ENCODE measurements at places on chromosomes 16 and 17.

DNA sequence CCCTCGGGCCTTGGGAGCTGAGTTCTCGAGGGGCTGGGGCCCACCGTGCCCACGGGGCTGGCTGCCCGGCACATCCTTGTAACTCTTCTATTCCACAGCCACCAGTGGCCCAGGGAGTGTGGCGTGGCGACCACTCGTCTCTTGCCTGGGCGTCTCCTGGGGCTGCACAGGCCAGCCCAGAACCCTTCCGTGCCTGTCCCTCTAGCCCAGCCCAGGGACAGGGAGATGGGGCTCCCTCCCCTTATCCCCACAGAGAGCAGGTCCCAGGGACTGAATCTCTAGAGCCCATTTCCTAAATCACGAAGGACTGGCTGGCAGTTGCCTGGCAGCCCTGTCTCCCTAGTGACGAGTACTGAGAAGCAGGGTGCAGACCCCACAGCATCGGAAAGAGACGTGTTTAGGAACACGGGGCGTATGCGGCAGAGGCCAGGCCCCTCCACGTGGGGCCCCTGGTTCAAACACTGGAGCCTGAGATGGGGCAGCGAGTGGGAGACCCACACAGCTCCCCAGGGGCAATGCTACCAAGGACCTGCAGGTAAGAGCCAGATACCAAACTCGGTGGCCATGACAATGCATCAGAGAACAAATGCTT, 51.0 kb downstream of the TIMM22 start:
- DNase-seq = no peak

- no peak for DNase-seq
Measured at GRCh38 chr17:73278465-73279453, 17.1 kb upstream of the CPSF4L start.

- DNase-seq = no peak
Measured at GRCh38 chr17:45143767-45144198, 4.5 kb upstream of the HEXIM1 start.

- DNase-seq = no peak
Measured at GRCh38 chr17:36197387-36197703, 787 bp upstream of the CCL3L1 start.

DNA sequence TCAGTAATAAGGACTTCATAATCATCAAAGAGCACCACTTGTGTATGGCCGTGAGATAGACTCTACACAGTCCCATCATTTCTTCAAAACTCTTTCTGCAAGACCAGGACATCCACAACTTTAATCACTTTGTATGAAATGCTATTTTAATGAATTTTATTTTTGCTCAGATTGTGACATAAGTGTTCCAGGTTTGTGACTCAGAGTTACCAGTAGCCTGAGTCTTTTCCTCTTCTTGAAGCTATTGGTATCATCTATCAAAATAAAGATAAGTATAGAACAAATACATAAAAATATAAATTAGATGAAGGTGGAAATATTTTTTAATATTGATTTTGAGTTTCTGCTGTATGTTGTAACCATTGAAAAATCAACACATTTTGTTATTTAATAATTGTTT, 16.6 kb upstream of the VWA3A start:
- no peak for DNase-seq

GRCh38 chr16:2180962-2181923, 15.2 kb downstream of the CASKIN1 start:
- no peak for DNase-seq

DNA sequence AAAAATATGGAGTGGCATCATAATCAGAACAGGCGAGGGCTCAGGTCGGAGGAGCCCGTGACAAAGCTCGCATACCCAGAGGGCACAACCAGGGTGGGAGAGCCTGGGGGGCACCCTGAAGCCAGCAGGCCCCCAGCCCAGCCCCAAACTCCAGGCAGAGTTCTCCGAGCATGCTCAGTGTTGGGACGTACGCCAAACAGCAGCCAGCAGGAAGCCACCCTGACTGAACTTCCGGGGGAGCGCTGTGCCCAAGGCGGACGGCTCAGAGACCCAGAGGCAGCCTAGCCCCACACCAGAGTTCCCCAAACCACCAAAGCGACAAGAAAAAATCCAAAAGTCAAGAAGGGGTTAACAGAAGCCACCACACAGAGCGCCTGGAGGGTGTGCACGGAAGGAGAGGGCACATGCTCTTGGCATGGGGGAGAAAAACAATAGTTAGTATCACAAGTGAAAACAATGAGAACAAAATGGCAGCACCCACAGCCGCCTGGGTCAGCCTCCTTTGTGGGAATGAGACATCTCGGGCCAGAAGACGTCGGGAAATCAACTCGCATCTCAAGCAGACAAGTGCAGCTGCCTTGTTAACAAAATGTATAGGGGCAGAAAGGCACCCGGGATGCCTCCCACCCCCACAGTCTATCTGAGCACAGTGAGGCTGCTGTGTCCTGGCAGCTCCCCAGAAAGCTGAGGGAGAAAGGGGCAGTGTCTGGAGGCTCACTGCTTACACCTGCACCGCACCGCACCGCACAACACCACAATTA, 11.9 kb downstream of the EXOC7 start:
- DNase-seq = no peak

- no peak for DNase-seq
Measured at GRCh38 chr17:60579090-60579489, 20.9 kb upstream of the PPM1D start.

- no peak for DNase-seq
Measured at GRCh38 chr16:82971126-82971525, 344.4 kb downstream of the CDH13 start.

DNA sequence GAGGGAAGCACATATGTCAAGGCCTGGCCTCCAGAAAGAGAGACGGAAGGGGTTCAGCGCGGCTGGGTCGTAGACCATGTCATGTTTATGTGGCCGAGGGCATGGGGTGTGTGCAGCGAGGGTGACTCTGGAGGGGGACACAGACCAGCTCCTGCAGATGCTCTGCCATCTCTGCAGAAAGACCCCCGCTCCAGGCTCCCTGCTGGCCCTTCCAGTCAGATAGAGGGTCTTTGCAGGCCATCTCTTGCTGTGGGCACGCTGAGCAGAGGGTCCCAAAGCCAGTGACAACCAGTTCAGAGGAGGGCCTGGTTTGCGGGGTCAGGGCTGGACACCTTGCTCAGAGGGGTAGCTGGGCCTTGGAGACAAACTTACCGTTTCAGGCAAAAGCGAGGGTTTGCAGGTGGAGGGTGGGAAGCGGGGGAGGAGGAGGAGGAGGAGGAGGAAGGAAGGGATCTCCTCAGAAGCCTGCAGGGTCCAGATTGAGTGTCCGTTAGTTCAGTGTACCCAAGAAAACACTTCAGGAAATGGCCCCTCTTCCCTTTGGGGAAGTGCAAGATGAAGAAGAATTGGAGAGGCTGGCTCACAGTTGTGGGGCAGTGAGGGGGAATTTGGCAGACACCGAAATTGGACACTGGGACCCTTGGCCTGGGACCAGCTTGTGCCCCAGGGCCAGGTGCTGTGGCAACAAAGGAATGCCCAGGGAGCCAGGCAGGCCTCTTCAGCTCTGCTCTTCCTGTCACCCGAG, 102.8 kb downstream of the CMIP start:
- DNase-seq = no peak

DNA sequence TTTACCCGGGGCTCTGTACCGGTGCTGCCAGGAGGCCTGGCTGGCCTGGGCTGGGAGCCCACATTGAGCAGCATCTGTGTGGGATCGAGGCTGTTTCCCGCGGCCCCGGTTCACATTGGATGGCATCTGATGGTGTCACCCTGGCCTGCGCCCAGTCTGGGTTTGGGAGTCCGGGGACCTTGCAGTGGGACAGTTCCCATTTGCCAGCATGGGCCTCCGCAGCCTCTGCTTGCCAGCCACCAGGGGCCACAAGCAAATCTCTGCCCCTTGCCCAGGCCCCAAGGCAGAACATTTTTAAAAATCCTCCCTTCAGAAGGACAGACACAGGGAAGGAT, 64.5 kb downstream of the BANP start:
- no peak for DNase-seq

DNA sequence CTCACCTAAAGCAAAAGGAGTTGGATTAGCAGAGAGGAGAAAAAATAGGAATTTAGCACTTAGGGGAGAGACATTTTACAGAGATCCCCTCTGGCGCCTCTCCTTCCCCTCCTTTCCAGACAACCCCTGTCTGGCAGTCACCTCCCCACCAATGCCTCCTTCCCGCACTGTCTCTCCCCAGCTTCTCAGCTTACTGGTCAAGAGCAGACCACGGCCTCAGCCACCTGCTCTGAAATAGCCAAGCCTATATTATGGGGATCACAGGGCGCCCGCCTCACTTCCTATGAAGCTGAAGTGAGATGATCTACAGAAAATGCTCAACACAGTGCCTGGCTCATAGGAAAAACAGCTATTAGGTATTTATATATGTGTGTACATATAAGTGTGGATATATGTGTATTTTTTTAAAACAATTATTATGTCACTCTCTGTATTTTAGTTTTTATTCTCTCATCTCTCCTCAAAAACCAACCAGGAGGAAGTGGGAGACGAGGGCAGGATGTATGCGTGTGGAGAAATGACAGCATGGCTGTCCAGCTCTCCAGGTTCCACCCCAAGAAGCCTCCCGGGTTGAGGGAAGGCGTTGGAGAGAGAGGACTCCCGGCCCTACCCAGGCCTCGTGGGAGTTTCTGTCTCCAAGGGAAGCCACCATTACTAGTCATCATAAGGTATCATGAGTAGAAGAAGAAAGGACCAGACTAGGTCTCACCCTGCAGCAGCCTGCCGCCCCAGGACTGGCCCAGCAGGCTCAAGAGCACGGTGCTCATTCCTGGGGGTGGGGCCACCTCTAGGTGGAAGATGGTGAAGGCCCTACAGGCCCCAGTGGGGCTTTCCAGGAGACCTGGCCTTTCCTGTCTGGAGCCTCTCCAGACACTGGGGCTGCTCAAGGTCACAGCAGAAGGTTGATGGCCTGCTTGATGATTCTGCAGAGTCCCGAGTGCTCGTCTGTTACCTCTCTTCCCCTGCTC, 27.2 kb downstream of the MAP3K14 start:
- DNase-seq = no peak

DNA sequence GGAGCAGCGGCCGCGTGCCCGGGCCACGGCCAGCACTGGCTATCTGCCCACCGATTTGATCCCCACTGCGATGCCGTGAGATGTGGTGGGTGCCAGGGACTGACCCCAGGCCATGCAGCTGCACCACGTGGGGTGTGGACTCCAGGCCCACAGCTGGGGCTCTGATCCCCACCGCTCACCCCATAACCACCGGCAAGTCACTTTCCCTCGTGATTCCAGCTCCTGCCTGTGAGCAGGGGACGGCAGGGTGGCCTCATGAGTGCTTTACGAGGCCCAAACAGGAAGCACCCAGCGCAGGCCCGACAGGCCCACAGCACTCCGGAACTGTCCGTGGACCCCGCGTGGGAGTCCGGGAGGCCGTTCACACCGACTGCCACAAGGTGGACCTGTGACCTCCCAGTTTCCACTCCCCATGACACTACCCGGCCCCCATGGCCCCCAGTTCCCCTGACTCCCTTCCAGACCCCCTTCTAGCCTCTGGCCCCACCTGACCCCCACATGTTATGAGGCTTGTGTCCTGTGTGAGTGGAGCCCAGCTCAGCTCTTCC, 616 bp downstream of the PTX4 start:
- no peak for DNase-seq

DNA sequence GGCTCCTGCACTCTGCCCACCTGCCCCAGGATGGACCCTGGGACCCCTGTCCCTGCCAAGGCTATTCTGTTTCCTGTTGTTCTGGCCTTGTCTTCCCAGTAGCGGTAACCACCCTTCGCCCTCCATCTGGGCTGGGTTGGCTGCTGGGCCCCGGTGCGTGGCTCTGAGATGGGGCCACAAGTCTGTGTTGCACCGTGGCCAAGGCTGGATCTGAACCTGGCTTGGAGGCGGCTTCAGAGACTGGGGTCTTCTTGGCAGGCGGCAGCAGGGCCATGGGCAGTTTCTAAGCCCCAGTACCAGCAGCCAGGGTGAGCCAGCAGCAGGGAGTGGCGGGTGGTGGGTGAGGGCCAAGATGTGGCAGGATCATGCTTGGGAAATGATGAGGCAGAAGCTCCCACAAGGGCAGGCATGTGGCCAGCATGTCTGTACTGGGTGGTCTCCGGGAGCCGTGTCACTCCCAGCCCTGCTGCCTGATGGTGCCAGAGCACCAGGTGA, 12.6 kb downstream of the MAP2K3 start:
- DNase-seq = no peak

DNA sequence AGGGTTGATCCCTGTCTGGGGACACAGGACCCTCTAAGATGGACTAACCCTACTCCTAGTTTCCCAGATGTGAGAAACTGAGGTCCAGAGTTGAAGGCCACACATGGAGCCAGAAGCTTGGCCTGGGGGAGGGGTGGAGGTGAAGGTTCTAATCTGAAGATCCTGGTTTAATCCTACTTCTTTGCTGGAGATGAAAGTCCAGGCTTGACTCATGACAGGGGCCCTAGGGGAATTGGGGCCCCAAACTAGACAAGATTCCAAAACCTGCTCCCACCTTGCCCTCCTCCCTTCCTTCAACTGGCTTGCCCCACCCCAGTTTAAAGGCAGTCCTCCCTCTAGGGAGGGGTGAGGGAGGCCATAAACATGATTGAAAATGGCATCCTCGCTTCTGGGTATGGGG, 21.6 kb downstream of the IGF2BP1 start:
- DNase-seq = no peak

DNA sequence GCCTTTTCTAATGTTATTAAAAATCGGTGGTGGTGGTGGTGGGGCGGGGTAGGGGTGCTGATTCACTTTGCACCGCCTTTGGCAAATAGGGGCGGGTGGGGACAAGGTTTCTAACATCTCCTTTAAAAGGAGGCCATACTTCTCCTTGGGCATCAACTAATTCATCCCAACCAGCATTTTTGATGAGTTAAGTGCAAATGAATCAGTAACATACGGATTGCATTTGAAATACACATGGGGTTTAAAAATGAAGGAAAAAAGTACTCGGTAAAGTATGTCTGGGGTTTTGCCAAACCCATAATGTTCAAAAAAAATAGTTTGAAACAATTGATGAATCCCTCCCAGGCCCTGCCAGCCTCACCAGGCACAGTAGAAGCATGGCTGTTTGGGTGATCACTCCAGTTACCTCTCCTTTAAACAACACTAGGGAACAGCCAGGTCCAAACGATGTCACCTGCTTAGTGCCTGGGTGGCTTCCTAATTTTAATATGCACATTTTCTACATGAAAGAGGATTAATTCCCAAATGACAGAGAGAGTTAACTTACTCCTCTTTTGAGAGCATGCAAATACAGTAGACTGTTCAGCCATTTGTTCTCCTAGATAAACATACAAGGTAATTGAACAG, 107.2 kb downstream of the ANKFN1 start:
- DNase-seq = no peak

GRCh38 chr17:20008242-20009051, 712 bp upstream of the SPECC1 start:
- DNase-seq = no peak

DNA sequence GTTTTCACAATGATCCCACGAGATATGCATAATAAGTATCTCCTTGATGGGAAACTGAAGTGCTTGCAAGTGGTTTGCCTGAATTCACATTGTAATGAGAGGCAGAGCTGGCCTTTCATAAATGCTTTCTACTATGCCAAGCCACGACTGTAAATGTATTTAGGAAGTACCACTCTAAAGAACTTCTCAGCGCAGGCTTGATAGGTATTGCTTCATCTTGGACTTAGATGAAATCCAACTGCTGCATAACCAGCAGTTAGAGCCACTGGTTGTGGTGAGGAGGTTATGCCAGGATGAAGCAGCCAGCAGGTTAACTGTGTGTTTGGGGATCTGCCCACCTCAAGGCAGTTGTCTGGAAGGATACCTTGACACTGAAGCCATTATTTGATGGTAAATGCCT, 26.8 kb downstream of the MARCHF10 start:
- no peak for DNase-seq

Data from esophagus squamous epithelium (tissue), 5 donors.